Coronary artery (tissue), 2 donors: ENCODE measurements at places on chromosomes 6 and 20.

GRCh38 chr6:4613795-4614194 lies 162.4 kb upstream of the CDYL start:
- DNase-seq, result no peak

GRCh38 chr20:7924692-7925091 lies 15.6 kb downstream of the HAO1 start:
- no peak for DNase-seq

- DNase-seq, result no peak
These were observed 48.6 kb upstream of the PTPRT start for GRCh38 chr20:43238266-43238665.

DNA sequence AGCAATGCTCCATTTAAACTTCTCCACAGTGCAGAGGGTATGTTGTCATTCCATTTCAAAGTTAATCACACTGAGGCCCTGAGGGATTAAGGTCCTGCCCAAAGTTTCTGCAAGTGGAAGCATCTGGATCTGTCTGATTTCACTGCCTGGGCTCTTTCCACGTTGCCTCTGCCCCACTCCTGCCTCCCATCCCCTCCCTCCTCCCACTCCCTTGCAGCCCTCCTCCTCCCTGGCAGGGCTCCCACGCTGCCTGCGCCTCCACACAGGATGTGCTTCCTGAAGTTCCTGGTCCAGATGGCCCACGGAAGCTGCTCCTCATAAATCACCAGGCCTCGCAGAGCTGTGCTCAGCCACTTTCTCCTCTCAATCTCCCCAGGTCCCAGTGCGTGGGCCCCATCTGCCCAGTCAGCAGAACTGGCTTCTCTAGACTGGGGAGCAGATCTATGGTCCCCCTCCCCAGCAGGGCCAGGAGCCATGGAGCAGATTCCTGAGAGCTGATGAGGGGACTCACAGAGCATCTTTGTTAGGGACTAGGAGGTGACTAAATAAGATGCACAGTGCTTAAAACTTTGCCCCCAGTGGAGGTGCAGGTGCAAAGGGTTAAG lies 65.4 kb upstream of the MAFB start:
- DNase-seq, result no peak

GRCh38 chr20:39534846-39535245 lies 572.7 kb downstream of the DHX35 start:
- no peak for DNase-seq

- peak; percentile 14 for DNase-seq
These were observed 60.1 kb upstream of the FRMD1 start for GRCh38 chr6:168139121-168139520.

- no peak for DNase-seq
These were observed 294.3 kb upstream of the MAN1A1 start for GRCh38 chr6:119643876-119644275.

- no peak for DNase-seq
These were observed 153.2 kb downstream of the CDKAL1 start for GRCh38 chr6:20687494-20687893.

DNA sequence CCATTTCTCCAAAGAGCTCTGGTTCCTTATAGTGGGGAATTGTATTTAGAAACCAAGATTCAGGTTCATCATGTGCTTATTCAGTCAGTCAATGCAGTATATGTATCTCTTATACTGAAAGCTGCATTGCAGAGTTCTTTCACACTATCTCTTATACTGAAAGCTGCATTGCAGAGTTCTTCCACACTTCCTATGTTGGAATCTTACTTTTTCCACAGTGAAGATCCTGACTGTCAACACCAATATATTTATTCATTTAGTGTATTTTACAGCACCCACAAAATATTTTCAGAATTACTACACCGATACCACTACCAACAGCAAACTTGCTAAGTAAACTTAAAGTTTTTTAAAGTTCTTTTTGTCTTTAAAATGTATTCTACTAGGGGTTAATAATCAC lies 349.3 kb upstream of the MMS22L start:
- no peak for DNase-seq

- DNase-seq, result no peak
These were observed 411.7 kb upstream of the SOX4 start for GRCh38 chr6:21181866-21182265.

GRCh38 chr20:15710636-15711035 lies 862.6 kb downstream of the KIF16B start:
- DNase-seq, result no peak

- no peak for DNase-seq
These were observed 230.8 kb downstream of the PAX1 start for GRCh38 chr20:21936261-21936660.

DNA sequence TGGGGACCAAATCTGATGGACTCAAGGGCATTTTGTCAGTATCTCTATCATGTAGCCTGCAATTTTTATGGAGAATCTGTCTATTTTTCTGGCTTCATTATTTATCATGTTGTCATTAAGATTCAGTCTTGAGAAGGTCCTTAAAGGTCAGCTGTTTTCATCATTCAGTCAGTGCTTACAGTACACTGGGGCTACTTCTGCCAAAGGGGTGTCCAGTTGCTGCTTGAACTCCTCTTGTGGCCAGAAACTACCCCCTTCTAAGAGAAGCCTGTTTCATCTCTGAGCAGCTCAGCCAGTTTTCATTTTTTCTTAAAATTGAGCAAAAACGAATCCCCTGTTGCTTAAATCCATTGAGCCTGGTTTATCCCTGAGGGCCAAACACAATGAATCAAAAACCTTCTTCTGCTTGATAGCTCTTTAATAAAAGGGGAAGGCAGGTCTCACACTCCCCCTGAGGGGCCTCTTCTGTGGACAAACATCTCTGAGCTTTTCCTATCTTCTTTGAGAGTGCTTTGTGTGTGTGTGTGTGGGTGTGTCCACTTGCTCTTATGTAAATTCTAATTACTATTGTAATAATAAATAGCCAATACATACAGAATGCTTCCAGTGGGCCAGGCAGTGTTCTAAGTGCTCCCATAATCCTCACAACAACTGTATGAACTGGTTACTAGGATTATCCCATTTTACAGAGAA lies 172.2 kb downstream of the PLCB1 start:
- no peak for DNase-seq

DNA sequence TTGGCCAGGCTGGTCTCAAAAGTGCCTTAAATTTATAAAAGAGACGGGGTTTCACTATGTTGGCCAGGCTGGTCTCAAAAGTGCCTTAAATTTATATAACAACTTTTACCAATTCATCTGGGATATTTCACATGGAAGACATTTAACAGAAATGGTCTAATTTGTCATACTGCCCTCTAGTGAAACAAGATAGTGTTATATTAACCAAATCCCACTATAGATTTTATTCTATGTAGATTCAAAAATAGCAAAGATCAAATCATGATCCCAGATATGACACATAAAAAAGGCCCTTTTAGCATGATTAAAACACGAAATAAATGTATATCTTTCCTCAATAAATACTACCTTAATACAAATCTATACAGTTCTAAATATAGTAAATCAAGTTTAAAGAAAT lies 102.8 kb upstream of the TFAP2D start:
- DNase-seq, result no peak

DNA sequence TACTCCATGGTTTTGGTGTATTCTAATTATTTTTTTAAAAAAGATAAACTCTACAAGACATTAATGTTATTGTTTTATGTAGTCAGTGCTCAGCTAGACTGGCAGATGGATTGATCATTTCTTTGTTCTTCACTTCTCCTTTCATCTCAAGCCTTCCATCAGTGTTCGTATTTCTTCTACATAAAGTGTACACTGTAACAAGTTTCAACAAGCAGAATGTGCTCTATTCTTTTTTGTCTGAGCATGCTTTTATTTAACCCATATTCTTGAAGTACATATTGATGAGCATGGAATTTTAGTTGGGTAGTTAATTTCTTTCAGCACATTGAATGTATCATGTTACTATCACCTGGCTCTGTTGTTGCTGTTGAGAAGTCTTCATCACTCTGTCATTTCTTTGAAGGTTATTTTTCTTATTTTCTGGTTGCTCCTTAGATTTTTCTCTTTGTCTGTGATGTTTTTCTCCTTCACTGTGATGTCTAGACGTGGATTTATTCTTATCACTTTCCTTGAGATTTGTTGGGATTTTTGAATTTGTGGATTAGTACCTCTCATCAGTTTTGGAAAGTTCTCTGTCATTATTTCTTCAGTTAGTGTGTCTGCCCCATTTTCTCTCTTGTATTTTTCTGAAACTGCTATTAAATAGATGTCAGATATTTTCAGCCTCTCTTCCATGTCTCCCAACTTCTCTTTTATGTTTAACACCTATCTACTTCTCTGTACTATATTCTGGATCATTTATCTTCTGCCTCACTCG lies 48.5 kb downstream of the TGM2 start:
- no peak for DNase-seq

- DNase-seq, result no peak
These were observed 238.5 kb downstream of the HDGFL1 start for GRCh38 chr6:22807818-22808217.

DNA sequence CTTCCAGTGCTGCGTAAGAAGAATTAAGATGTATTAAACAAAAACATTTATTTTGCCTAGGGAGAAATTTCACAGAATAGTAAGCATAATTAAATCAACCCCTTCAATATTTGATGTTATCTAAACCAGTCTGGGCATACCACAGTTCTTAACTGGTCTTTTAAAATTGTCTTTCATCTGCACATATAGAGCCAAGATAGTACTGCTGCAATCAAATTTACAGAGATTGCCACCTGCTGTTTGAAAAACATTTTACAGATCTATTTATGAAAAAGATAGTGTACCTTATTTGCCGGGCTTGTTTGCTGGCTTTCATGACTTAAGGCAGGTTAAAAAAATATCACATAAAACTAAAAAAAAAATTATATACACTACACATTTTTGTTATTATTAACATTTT lies 323.2 kb downstream of the ADGRB3 start:
- no peak for DNase-seq

DNA sequence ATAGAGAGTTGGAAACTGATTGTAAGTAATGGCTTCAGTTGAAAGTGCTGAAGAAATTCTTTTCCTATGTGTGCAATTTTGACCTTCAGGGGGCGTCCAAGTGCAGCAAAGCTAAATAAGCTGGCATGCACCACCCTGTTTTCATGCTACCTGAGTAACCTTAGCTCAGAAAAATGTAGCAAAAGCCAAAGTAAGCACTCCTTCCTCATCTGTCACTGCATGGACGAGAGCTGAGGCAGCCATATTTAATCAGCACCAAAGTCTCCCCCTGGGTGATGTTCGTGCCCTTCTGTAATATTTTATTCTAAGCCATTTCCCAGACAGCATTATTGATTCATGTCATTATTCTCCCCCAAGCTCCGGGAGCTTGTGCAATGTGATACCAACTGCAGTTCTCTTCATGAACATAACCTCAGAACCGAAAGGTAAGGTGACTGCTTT lies 123.1 kb downstream of the RPS12 start:
- no peak for DNase-seq

DNA sequence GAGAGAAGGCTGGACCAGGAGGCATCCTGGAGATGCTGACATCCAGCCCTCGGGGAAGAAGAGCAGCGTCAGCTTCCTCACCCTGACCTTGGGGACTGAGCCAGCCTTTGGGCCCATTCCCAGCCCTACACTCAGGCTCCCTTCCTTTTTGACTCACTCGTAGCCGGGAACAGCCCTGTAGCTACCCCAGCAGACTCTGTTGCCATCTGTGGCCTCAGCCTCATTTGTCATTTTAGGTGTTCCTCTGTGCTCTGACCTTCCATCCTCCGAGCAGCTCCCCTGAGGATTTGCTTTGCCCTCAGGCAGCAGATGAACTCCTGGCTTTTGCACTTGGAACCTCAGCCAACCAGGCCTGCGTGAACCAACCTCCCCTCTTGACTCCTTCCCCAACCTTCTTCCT lies 67.5 kb downstream of the ELOVL2 start:
- no peak for DNase-seq

- no peak for DNase-seq
These were observed 555.6 kb downstream of the CD83 start for GRCh38 chr6:14673201-14673600.

GRCh38 chr6:135555550-135555949 lies 58.0 kb upstream of the AHI1 start:
- no peak for DNase-seq

DNA sequence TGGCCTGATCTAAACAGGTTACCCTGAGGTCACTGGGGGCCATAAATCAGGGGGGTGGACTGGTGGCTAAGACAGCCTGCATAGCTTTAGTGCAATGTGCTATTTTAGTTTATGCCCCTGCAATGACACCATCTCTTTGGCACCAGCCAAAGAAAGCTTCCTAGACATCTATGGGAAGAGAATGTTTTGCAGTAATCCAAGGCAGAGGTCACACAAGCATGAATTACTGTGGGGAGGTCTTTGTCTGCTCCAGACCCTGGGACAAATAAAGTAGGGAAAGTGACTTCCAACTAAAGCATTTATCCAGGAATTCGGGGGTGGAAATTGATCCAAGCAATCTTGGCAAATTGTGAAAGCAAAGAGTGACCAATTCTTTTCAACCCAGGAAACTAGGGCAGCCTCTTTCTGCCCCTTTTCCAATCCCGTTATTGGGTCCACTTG lies 5.3 kb downstream of the RIPOR2 start:
- DNase-seq, result no peak

- DNase-seq, result no peak
These were observed 42.1 kb downstream of the MAP3K4 start for GRCh38 chr6:161033667-161034066.

DNA sequence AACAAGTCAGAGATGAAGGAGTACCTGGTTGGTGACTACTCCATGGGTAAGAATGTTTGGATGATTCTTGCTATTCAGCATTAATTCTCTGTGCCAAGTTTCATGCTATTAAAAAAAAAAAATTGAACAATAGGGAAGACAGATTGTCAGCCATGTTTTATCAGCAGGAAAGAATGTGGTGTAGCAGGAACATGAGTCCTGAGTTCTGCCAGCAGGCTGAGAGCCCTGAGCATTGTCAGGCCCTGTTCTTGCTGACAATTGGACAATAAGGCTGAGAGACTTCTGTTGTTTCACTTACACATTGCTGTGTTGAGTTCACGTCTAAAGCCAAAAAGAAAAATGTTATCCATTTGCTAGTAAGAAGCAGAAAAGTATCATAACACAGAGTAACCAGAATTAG lies 70.4 kb upstream of the SMIM28 start:
- DNase-seq, result no peak

GRCh38 chr6:143581835-143582480 lies 70.4 kb upstream of the FUCA2 start:
- no peak for DNase-seq

DNA sequence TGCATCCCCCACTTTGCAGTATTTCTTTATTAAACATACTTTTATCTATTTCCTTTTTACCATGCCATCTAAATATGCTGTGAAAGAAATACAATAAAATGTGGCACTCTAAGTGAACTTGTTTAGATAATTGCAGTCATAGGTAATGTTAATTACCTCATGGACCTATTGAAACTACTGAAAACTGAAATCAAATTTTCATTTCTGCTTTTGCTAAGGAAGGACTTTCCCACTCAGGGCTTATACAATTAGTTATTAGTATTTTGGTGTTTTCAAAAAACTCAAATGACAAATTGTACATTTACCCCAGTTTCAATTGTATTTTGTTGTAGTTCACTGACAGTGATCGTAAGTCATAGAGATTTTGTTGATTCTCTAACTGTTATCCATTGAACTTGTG lies 88.4 kb downstream of the ID4 start:
- DNase-seq, result no peak

DNA sequence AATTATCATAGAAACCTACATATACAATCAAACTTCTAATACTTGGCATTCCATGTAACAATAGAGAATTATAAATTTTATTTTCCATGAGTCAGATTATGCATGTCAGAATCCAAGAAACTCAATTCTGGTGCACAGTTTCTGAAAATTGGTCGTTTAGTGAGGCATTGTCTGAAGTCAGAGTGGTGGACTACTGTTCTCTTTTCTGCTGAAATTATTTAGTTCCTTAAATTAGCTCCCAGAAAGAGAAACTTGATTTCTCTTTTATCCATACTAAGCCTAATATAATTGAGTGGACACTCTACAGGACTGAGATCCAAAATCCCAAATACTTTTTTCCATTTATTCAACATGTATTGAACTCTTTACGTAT lies 265.5 kb downstream of the ALDH8A1 start:
- DNase-seq, result no peak
